ENCODE measurements at places on chromosomes 7 and 10.

DNA sequence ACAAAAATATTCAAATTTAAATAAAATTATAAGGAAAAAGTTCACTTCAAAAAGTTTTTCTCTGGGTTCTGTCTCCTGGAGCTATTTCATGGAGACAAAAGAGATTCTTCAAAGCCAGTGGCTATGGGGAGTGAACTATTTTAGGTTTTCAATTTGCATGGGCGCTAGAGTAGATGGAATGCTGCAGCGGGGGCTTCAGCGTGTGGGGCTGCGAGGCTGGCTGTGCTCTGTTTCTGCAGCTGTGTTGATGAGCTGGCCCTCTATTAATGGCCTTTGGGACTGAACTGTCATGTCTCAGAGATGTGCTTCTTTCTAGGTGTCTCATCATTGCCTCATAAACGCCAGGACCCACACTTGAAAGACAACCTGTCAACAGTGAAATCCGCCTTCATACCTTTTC lies 108.4 kb upstream of the NPY start:
- DNase-seq: no peak

GRCh38 chr7:29987811-29988317 lies 1.7 kb downstream of the SCRN1 start:
- no peak for DNase-seq

DNA sequence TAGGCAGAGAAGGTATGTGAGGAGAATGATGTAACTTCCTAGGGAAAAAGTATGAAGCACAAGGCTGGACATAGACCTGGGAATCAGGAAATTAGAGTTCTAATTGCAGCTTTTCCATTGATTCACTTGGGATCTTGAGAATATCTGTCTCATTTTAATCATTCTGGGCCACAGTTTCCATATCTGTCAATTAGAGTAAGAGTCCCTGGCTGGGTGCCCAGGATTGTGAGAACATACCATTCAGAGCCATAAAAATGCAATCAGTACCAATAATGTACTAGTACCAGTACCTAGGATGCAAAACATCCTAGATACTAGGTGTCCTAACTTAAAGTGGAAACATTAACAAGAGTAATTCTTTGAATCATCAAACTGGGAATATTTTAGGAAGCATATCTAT lies 29.6 kb downstream of the CAV1 start:
- no peak for DNase-seq

- DNase-seq: no peak
These were observed 208.6 kb downstream of the PTPRN2 start for GRCh38 chr7:158378978-158379377.

DNA sequence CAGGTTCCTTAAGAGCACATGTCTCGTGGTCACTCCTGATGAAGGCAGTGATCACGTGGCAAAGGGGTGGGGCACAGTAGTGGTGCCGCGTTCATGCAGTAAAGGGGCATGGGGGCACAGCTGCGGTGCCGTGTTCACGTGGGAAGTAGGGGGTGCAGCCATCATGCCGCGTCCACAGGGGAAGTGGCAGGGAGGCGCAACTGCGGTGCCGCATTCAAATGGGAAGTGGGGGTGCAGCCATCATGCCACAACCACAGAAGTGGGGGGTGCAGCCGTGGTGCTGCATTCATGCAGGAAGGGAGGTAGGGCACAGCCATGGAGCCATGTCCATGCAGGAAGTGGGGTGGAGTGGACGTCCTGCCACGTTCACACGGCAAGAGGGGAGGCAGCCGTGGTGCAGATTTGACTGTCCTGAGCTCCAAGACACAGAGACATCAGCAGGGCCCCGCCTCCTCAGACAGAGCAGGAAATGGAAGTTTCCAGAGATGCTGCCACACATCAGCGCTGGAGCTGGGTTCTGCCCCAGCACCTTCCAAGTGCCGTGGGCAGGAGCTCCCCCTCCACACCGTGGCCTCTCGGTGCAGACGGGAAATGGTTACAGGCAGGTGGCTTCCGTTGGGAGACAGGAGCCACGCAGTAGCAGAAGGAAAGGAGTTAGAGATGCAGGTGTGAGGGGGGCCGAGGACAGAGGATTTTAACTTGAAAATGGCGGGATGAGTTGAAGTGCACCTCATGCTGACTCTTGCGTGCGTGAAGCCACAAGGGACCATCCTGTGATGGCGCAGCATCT lies 95.0 kb upstream of the DDC start:
- peak; percentile 38 for DNase-seq

DNA sequence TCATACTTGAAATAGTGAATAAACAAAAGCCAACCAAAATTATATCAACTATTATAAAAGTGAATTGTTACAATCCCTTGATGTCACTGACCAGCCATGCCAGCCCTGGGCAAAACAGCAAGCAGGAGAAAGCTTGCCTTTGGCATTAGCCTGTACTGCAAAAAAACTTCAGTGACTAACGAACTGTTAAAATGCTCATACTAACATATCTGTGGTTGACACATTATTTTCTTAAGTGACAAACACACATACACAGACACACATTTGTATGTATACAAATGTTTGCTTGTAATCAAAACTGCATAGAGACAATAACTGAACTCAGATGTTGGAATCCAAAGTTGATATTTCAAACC lies 29.5 kb downstream of the CHCHD3 start:
- no peak for DNase-seq

GRCh38 chr10:129864601-129865126 lies 99.4 kb downstream of the EBF3 start:
- no peak for DNase-seq

DNA sequence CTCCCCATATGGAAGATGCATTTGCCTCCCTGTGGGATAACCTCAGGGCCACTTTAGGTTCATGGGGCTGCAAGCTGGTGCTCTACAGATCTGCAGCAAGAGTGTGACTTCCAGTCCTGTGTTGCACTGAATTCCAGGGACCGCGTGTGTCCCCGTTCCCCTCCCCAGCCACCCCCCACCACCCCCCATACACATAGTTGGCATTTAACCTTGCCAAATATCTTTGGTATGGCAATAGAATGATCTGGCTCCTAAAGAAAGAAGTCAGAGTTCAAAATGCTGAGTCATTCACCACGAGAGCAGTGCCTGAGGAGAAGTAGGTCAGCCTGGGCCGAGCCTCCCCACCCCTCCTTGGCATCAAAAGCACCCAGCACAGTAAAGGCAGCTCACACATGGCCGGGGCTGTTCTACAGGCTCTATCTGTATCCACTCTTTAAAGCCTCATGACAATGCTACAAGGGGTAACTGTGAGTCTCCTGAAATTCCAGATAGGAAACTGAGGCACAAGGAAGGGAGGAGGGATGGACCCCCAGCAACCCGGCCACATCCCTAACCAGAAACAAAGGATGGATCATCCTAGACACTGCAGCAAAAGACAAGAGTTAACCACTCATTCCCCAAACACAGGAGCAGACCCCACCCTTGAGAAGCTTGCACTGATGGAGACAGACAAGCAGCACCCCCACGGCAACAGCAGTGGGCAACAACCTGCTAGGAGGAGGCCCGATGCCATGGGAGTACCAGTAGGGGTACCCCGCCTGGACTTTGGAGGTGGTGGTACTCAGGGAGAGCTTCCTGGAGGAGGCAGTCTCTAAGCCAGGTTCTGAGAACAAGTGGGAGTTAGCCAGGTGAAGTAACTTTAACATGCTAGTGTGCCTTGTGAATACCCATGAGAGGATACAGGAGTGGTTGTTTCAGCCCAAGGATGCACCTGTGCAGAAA lies 70.3 kb upstream of the NANOS1 start:
- DNase-seq: no peak

DNA sequence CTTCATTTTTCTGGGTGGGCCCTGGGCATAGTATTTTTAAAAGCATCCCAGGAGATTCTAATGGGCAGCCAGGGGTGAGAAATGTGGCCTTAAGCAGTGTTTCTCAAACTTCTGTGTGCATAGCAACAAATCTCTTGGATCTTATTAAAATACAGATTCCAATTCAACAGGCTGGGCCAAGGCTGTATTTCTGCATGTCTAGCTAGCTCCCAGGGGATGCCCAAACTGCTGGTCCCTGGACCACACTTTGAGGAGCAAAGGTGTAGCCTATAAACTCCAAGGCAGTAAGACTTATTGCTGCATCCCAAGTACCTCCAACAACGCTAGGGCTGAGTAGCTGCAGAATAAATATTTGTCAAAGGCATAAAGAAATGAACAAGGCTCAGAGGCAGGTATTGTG lies 292.9 kb upstream of the ZMIZ1 start:
- no peak for DNase-seq

DNA sequence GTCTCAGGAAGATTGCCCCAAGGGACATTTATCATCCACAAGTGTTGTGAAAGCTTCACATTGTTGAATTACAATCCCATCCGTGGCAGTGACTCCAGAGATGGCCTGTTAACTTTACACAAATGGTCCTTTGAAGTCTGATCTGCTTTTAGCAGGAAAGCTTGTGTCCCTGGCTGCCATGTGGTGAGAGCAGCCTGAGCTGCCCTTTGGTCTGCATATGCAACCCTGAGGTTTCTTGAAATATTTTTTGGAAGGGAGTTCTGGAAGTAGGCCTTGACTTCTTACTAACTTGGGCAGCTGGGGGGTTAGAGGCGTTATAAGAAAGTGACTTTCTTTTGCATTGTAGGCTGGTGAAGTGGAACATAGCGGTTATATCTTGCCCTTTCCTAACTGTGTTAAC lies 41.3 kb upstream of the FAM180A start:
- no peak for DNase-seq

- no peak for DNase-seq
These were observed 39.5 kb downstream of the KLF6 start for GRCh38 chr10:3745521-3745920.

DNA sequence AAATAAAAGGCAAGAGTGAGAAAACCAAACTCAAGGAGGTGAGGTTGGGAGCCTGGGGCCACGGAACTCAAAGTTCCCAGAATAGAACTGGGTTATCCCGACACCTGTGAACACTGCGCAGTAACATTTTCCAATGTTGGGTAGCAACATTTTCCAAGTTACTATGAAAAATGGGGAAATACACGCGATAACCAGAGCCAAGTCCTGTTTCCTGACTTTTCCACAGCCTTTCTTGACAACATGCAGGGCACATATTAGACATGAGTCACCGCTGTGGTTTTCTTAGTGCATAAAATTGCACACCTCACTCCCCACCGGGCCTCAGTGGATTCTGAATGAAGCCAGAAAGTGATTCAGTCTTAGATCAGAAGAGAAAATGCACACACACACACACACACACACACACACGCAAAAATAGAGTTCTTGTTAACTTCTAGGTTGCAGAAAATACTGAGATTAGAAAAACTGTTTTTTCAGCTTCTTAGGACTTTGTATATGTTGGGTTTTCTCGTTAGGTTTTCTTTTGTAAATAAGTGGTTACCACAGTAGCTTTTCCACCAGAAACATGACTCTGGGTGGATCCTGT lies 70.0 kb downstream of the CAMK1D start:
- peak; percentile 65 for DNase-seq

DNA sequence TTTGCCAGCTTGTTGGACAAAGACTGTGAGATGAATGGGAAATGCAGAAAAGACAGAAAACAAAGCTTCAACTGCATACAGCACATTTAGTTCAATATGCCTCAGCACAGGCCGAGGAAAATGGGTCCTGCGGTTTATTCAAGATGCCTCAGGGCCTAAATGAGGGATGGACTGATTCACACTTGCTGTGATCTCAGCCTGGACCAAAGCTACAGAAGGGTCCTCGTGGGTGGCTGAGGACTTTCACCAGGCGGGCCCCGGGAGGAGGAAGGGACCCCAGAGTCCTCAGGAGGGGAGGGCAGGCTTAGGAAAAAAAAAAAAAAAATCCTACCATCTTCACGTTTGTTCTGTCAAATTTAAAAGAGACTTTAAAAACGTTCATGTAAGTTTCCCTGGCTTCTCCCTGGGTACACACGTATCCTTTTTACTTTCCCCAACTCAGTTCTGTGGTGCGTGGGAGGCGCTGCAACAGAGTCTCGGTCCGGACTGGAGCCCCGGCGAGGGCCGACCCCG lies 624 bp upstream of the ZNF783 start:
- DNase-seq: no peak

GRCh38 chr10:76572021-76572420 lies 1065.6 kb downstream of the KCNMA1 start:
- no peak for DNase-seq

DNA sequence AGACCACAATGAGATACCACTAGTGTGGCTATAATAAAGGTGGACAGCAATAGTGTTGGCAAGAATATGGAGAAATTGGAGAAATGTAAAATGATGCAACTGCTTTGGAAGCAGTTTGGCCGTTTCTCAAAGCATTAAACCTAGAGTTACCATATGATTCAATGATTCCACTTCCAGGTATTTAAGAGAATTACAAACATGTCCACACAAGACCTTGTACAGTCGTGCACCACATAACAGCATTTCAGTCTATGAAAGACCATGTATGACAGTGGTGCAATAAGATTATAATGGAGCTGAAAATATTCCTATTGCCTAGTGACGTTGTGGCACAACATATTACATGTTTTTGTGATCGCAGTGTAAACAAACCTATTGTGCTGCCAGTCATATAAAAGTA lies 29.6 kb downstream of the CCDC172 start:
- no peak for DNase-seq

- DNase-seq: no peak
These were observed 1.4 kb upstream of the PDE1C start for GRCh38 chr7:32071466-32072091.

- DNase-seq: no peak
These were observed 9.3 kb downstream of the NOD1 start for GRCh38 chr7:30469303-30469702.

DNA sequence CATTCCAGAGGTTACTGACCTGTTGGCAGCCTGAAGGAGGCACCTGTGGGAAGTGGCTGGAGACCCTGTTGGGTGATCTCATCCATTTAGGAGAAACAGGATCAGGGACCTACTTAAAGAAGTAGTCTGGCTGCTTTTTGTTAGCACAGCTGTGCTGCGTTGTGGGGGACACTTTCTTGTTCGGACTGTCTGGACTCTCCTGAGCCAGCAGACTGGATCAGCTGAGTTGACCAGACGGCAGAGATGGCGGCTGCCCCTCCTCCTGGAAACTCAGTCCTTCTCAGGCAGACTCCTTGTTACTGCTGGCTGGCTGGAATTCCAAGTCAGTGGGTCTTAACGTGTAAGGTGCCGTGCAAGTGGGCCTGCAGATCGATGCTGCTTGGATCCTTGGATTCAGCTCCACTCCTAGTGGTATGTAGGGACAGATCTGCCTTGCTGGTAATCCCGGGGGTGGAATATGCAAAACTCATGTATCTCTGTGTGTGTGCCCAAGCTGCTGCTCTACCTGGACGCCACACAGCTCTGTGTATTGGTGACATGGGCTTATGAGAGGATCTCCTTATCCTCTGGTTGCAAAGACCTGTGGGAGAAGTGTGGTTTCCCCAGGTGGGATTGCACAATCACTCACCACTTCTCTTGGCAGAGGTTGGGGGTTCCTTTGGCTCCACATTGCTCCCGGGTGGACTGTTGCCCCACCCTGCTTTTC lies 87.3 kb downstream of the CCSER2 start:
- DNase-seq: no peak

DNA sequence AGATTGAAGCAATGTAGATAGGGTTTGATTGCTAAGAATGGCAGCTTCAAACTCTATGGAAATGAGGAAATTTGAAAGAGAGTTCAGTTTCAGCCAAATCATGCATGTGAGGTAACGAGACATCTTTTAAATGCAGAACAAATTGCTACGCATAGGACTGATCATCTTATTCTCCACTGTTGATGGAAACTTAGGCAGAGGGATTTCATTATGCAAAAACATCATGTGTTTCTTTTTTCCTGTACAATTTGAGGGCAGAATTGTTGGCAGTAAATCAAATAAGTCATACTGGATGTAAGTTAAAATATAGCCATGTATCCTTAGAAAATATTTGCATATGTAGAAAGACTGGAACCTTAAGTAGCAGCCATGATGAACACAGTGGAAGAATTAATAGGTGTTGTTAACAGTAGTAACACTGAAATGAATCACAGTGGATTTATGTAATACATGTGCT lies 327.4 kb downstream of the CDK14 start:
- no peak for DNase-seq

- no peak for DNase-seq
These were observed 149.8 kb downstream of the CCSER2 start for GRCh38 chr10:84478151-84478550.
